NCI-H1436 (cell line): ENCODE measurements at places on chromosomes 12 and 14.

- no peak for DNase-seq
These were observed 5.4 kb downstream of the SERPINA1 start for GRCh38 chr14:94382716-94383596.

DNA sequence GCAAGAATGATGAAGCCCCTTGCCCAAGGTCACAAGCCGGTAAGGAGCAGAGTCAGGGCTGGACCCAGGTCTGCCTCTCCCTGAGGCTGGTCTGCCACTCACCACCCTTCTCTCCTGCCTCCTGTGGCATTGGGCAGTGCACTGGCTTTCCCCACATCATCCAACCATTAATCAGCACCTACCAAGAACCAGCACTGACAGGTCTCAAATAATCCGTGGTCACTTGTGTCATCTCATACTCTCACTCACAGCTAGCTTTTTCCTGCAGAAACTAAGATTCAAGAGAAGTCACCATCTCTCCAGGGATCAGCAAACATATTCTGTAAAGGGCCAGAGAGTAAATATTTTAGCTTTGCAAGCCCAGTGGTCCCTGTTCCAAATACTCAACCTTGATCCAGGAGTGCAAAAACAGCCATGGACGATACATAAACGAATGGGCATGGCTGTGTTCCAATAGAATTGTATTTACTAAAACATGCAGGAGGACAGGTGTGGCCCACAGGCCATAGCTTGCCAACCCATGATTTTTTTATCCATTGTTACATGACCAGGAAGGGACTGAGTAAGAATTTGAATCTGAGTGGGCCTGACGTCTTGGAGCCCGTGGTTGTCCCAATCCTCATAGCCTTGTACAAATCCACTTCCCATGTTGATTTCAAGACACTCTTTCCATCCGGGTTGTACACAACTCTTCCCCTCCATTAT lies 374.2 kb downstream of the BCL11B start:
- DNase-seq = no peak

GRCh38 chr14:90409209-90409730 lies 12.4 kb downstream of the CALM1 start:
- DNase-seq = no peak

DNA sequence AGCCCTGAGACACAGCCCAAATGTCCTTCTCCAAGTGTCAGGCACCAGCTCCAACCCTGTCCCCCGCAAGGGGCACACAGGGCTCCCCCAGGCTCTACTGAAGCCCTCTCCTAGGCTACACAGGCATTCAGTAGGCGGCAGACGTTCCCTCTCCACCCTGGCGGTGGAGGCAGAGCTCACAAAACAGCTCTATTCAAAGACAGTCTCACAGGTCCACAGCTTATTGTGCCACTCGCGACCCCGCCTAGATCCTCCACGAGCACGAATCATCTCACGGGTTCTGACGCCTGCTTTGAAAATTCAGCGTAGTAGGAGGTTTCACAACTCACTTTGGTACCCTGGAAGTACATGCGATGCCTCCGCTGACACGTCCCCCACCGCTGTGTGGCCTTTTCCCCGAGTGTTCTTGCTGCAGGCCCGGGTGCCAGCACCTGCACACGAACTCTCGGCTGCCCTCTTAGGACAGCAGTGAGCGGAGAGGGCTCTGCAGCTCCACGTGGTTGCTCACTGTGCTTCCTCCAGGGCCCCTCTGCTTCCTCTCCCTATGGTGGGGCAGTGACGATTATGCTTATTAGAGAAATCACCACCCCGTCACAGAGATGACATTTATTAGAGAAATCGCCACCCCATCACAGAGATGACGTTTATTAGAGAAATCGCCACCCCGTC lies 78.5 kb downstream of the ADGRD1 start:
- DNase-seq = no peak

DNA sequence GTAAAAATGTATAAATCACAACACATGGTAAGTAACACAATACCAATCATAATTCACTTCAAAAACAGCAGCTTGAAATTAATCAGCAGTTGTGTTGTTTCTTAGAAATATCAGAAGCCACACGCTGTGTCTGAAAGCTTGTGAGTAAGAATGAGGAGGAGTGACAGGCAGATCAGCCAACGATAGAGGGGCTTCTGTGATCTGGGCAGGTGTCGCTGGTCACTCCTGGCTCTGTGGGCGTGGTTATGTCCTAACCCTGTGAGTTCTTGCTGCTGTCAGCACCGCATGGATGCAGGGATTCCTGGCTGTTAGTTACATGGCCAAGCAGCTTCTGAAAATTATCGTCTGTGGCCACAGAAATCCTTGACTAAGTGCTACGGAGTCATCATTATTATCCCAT lies 123.4 kb downstream of the SLC25A47 start:
- DNase-seq = no peak

DNA sequence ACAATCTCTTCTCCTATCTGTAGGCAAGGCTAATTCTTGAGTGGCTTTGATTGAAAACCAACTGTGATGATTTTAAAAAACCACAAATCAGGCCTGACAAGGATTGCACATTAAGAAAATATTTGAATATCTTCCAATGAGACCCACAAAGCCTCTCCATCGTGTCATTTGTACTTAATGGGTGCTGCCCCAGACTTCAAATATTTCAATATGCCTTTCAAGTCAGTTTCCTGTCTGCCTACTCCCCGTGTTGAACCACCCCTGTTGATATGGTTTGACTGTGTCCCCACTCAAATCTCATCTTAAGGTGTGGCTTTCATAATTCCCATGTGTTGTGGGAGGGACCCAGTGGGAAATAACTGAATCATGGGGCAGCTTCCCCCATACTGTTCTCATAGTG lies 159.7 kb upstream of the EGLN3 start:
- no peak for DNase-seq

DNA sequence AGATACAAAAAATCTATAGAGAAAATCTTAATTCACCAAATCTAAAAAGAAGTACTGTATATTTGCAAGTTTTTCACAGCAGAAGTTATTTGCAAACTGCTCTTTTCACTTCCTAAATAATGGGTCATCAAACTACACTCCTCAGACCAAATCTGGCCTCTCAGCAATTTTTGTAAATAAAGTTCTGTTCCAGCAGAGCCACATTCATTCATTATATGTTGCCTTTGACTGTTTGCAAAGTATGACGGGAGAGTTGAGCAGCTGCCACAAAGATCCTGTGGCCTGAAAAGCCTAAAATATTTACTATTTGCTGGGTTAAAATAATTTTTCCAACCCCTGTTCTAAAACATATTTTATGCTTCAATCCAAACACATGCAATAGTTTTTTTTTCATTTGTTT lies 1222.3 kb upstream of the SEL1L start:
- no peak for DNase-seq

DNA sequence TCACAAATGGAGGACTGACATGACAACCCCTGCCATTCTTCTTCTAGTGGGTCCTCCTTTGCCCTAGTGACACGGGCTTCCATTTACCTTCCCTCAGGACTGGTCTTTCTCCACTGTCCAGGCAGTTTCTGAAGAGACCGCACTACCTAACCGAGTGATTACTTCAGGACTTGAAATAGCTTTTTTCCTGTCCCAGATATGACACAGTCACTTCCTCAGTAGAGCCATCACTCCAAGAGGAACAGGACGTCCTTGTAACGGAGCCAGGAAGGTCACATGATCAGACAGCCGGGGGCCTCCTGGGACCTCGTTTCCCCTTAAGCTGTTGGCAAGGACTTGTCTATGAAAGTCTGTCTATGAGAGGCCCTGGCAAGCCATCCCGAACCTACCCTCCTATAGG lies 62.3 kb downstream of the FOS start:
- no peak for DNase-seq

DNA sequence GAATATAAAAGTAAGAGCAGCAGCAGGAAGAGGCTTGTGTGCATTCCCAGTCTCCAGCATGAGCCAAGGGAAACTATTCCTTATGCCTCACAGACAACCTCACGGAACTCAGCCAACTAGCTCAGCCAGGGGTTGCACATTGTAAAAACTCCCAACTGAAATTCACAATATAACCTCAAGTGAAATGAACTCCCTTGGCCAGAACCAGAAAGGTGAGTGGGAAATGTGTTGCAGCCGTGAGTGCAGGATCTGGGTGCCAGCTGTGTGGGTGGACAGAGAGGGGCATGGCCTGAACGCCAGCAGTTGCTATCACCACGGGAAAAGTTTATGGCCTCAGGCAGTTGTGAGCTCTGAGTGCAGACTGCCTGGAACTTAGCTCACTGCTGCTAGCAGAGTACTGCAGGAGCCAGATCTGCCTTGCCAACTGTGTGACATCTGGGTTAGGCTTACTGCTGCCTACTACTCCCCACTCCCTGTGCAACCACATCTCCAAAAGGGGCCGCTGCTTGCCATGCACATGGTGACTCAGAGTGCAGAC lies 2.3 kb upstream of the CLEC1A start:
- no peak for DNase-seq

GRCh38 chr14:50321009-50321660 lies 9.0 kb downstream of the DMAC2L start:
- DNase-seq = peak; percentile 52

GRCh38 chr14:98886982-98887381 lies 385.0 kb downstream of the BCL11B start:
- no peak for DNase-seq

DNA sequence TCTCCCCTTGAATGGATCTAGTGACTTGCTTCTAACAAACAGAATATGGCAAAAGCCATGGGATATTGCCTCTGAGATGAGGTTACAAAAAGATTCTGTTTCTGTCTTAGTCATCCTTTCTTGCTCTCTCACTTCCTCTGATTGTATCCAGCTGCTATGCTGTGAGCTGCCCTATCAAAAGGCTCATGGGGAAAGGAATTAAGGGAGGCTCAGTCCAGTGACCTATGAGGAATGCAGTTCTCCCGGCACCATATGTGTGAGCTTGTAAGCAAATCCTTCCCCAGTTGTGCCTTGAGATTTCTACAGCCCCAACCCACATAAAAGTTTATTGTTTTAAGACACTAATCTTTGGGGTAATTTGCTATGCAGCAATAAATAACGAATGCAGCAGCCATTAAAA lies 183.1 kb downstream of the KLHL28 start:
- DNase-seq = no peak

DNA sequence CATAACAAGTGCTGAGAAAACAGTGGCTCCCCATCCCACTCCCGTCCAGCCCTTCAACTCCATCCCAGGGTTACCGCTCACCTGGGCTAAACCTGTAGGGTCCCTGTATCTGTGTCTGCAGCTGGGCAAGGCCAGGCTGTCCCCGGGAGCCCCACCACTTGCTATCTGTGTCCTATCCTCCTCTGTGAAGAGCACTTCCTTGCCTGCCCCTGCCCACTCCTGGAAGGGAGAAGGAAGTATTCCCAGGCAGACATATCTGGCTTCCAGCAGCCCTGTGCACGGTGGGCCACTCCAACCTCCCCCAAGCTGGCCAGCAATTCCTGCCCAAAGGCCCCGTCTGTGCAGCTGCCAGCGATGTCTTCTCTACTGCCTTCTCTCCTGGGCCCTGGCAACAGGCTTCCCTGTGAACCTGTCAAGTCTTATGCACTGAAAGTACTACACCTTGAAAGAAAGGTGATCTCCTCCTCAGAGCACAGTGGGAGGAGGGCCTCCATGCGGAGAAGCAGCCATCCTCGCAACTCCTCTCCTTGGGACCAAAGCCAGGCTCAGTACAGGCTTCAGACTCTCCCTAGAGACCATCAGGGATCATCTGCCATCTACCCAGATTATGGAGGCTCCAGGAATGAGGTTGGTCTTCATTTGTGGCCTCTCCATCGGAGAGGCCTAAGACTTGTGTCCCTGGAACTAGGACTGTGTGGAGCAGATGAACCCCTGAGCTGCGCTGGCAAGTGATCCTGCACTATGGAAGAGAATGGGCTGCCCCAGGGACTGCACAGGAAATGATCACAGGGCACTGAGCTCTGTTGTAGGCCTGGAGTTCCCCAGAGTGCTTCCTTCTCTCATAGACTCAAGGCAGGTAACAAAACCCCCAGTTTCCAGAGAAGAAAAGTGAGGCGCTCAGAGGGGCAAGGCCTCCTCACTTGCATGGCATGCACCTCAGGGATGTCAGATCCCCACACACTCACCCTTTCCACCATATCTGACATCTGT lies 663.6 kb downstream of the BCL11B start:
- DNase-seq = no peak

GRCh38 chr14:75273272-75274049 lies 5.2 kb upstream of the FOS start:
- DNase-seq = no peak

DNA sequence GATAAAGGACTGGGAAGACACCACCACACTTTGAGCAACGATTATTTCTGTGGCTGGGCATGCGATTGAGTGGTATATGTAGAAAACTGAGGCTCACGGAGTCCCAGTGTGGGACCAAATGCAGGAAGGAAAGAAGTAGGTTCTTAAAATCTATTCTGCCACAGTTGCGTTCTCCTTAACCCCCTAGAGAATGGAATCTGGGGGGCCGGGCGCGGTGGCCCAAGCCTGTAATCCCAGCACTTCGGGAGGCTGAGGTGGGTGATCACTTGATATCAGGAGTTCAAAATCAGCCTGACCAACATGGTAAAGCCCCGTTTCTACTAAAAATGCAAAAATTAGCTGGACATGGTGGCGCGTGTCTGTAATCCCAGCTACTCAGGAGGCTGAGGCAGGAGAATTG lies 29.9 kb upstream of the CORO1C start:
- no peak for DNase-seq

GRCh38 chr12:112846619-112847018 lies 55.1 kb downstream of the RPH3A start:
- DNase-seq = no peak

- no peak for DNase-seq
These were observed 204.9 kb downstream of the KIF26A start for GRCh38 chr14:104343294-104343625.

DNA sequence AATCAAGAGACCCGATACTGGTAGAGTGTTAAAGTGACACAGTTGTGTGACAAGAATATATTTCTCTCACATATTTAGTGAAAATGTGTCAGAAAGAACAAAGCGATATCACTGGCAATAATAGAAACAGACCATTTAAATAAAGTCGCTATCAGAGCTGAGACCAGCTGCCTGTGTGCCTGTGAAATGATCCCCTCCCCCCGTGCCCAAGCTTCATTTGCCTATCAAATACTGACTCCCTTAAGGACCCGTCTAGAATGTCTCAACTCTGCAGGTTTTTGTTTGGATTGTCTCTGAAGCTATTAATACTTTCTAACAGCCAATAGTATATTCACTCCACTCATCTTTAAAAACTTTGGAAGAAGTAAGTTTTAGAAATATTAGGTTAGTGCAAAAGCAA lies 98.9 kb downstream of the EGLN3 start:
- DNase-seq = no peak

- DNase-seq = no peak
These were observed 7.4 kb upstream of the GABARAPL1 start for GRCh38 chr12:10205220-10205807.
